ENCODE measurements at places on chromosomes 11 and 22. TPM values are rescaled to one million over a fixed set of nuclear protein-coding genes. Genes with fewer than 3 reads are reported as not detected.

DNA sequence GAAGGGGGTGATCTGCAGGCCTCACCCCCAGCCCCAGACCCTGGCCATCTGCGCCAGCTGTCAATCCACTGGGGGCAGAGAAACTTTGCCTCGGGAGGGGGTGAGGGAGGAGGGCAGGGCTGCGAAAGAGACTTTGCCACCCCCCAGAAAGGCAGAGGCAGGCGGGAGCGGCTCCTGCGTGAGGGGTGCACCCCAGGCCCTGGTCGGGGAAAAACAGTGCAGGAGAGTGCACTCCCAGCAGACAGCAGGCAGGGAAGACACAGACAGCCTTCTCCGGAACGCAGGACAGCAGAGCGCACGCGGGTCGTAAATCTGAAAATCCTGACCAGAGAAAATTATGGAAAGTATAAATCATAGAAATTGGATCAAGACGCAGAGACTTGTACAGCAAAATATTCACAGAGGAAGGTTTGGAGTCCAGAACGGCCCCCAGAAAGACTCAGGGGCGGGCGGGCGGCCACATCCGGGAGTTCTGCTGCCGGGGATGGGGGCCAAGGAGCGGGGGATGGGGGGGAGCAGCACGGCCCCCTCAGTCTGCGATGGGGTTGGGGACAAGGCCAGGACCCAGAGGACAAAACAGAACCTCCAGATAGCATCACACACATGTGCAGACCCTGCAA is 8.0 kb upstream of the MRPL23 start:
- peak; percentile 5 for DNase-seq

The TUBA8 gene
- 1.4 TPM for total RNA-seq

The DMC1 gene
- 12.5 TPM for total RNA-seq

- no peak for DNase-seq
Observed at GRCh38 chr11:92131289-92131865, 93.2 kb upstream of the FAT3 start.

The SLC22A8 gene
- not detected for total RNA-seq

DNA sequence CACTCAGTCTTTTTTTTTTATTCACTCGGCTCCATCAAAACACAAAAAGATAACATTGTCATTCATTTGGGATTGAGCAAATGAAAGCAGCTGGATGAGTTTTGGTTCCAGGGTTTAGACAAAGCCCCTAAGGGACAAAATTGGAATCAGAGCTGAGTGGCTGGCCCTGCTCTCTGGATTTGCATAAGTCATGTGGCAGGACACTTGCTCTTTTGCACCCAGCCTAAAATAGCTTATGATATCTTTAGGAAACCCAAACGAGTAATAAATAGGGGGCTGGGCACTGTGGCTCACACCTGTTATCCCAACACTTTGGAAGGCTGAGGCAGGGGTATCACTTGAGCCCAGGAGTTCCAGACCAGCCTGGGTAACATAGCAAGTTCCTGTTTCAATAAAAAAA is 11.0 kb upstream of the TMEM121B start:
- DNase-seq = no peak

The LMF2 gene
- total RNA-seq = 139 TPM

The ACTN3 gene
- total RNA-seq = 0.23 TPM

The MS4A2 gene
- total RNA-seq = not detected

The BRSK2 gene
- total RNA-seq = not detected

- DNase-seq = no peak
Observed at GRCh38 chr11:69821511-69822040, 2.4 kb upstream of the FGF3 start.

The F2 gene
- not detected for total RNA-seq

DNA sequence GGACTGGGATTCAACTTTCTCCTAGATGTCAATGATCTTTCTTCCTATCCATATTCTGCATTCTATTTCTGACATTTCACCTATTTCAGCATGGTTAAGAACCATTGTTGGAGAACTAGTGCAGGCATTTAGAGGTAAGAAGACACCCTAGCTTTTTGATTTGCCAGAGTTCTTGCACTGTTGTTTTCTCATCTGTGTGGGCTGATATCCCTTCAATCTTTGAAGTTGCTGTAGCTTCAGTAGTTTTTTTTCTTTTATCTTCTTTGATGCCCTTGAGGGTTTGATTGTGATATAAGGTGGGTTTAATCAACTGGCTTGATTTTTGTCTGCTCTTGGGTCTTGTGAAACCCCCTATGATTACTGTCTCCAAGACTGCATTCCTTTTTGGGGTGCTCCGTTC is 502.1 kb downstream of the ETS1 start:
- no peak for DNase-seq

- DNase-seq = no peak
Observed at GRCh38 chr11:111526501-111526900, 11.9 kb downstream of the HOATZ start.

DNA sequence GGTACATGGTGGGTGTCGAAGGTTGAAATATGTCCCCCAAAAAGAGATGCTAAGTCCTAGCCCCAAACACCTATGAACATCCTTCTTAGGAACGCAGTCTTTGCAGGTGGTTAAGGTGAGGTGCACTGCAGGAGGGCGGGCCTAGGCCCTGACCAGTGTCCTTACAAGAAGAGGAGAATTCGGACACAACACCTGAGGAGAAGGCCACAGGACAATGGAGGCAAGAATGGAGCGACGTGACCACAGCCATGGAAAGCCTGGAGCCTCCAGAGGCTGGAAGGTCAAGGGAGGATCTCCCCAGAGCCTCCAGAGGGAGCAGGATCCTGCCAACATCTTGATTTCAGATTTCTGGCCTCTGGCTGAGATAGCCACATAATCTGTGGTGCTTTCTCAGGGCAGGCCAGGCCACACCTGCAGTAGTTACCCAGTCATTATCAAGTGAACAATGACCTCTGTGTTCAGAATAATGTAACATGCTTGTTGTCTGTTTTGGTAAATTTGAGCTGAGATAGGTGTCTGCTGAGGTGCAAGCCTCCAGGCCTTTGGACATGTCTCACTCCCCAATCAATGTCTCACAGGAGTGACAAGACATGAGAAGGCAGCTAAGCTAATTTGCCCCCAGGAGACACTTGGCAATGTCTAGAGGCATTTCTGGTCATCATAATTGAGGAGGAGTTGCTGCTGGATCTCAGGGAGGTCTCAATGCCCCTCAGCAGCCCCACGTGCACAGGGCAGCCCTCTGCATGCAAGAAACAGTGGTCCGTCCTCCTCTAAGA is 498.9 kb downstream of the BRD1 start:
- DNase-seq = no peak

The OR8A1 gene
- not detected for total RNA-seq

GRCh38 chr11:124674571-124674970 is 867 bp downstream of the SPA17 start:
- DNase-seq = no peak

DNA sequence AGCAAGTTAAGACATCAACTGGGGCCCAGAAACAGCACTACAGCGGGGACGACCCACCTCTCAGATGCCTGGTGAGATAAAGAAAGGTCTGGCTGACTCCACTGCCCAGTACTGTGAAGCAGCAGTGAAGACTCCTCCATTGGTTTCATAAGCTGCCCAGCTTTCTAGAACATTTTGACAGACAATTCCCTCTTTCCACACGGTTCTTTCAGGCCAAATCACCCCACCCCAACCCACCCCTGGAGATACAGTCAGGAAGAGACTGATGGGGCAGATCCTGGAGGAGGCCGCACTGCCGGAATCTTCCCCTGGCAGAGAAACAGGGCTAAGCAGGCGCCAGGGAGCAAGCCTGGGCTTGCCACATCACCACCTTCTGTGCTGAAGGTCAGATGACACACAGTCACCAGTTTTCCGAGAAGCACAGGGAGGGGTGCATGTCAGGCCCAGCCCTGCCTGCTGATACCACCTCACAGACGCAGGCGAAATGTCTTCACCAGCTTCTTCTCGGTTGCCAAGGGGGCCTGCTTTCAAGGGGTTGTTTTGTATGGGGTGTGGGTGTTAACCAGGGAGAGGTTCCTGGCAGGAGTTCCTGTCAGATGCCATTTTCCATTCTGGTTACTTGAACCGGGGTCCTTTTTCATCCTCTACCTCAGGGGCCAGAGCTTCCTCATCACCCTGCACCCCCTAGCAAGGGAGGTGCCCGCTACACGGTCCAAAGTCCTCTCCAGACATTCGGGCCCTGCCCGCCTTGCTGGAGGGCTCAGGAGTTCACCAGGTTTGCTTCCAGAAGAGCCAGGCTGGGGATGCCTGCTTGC is 1.4 kb upstream of the NEAT1 start:
- DNase-seq = peak; percentile 94

DNA sequence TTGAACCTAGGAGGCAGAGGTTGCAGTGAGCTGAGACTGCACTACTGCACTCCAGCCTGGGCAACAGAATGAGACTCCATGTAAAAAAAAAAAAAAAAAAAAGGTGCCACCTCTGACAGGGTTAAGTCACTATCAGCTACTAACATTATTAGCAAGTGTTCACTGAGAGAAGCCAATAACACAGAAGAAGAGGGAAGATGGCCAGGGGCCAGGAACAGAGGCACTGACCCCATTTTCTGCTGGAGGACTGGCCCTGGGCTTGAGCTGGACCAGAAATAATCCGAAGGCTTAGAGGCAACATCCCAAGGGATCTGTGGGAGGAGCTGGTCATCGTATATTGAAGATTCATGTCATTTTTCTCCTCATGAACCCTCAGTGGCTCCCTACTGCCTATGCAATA is 5.0 kb downstream of the SLC5A1 start:
- DNase-seq = no peak

The CHCHD10 gene
- total RNA-seq = 44.6 TPM

DNA sequence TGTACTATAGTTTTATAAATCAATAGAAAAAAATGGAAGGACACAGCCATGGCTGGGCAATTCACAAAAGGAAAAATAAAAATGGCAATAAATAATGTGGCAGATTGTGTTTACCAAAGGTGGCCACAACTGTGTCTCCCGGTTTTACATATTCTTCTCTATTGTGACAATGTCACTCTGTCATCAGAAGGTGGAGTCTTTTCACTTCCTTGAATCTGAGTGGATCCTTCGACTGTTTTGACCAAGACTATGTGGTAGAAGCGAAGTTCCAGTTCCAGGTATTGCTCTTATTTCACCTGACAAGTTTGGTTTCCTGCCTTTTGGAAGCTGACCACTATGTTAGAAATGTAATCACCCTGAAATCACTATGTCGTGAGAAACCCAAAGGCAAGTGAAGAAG is 31.0 kb upstream of the HSD17B12 start:
- DNase-seq = no peak

DNA sequence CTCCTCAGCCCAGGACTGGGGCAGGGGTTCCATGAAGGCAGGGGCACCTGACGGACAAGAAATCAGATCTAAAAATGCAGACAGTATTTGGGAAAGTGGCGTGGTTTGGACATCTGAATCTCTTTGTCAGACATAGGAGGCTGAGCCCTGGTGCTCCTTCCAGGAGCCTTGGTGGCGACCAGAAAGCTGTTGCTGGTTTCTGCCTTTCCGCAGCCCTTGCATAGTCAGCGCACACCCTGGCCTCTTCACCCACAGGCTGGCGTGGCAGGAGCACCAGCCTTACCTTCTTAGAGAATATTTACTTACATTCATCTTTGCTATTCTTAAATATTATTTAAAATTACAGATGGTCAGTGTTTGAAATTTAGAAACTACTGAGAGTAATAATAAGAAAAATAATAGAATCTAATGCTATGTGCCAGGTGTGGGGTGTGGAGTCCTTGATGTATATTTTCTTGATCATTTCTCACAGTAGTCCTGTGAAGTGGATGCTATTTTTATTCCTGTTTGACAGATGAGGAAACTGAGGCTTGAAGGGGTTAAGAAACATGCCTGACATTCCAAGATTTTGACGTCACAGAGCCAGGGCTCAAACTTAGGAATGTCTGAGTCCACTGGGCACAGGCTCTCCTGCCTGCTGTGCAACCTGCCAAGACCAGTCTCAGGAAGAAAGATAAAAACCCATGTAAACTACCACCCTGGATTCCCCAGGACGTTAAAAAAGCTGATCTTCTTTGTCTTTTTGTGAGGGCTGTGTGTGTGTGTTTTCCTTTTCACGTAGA is 51.6 kb downstream of the TBC1D22A start:
- no peak for DNase-seq

DNA sequence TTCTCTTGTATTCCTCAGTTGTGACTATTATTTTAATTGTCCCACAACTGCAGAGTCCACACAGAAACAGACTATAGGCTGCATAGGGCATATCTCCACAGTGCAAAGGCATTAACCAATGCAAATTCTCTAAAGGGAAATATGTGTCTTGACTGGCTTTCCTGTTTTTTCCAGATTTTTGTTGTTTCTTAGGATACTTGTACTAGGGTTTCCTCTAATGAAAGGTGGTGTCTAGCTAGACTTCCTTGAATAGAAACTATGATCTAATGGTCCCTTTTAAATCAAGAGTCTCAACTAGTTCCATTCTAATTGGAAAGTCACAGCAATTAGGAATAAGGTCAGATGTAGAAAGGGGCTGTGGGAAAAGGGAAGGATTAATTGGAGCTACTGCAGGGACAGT is 37.6 kb downstream of the SLC36A4 start:
- DNase-seq = no peak

The PKNOX2 gene
- not detected for total RNA-seq

DNA sequence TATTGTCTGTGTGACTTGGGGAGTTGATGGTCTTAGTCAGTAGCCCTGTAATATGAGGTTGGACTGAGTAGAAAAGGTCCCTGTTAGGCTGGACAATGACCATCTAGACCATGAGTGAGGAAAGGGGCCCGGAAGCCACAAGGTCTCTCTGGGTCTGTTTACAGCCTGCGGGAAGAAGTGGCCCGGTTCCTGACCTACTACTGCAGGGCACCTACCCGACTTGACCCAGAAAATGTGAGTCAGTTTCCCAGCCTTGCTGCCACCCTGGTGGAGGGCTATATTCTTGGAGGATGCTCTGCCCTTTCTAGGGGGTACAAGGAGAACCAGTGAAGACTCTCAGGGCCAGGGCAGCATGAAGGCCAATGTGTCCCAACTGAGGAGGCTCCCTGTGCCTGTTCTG is 3.4 kb downstream of the ACCSL start:
- DNase-seq = no peak

DNA sequence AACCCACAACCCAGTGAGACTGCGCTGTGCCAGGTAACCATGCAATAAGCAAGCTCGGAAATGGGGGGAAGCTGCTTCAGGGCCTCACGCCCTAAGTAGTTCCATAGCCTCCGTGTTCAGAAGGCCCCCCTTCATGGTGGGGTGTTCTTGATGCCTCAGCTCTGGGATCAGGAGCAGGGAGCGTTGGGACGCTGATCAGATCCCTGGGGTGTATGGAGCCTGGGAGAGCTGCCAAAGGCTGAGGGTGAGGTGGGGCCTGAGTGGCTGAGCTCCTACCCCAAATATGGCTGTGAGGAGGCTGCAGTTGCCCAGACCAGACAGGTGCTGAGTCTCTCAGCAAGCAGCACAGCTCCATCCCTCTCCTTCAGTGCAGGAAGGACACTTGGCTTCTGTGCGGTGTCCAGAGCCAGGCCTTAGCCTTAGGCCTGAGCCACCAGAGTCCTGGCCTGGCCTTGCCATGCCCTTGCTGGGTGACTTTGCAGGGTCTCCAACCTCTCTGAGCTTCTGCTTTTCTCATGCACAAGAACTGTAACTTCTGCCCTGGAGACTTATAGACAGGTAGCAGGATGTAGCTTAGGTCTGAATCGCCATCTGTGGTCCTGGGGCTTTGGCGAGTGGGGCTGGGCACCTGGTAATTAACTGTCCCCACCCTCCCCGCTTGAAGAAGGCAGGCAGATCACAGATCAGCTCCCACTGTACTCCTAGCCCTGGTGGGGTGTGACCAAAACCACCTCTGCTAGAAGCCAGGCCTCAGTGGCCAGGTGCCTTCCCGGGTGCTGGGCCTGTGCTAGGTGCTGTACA is 5.3 kb downstream of the MMP11 start:
- DNase-seq = no peak

Measured in activated CD4-positive, alpha-beta T cell treated with anti-CD3 and anti-CD28 coated beads, Interleukin-2, amount 10 ng/mL, durations not matched to agents 7 days and 5 days (primary cell).